Upper lobe of left lung (tissue), 6 donors: ENCODE measurements at places on chromosomes 2 and 18. TPM values are rescaled to one million over a fixed set of nuclear protein-coding genes. Genes with fewer than 3 reads are reported as not detected.

DNA sequence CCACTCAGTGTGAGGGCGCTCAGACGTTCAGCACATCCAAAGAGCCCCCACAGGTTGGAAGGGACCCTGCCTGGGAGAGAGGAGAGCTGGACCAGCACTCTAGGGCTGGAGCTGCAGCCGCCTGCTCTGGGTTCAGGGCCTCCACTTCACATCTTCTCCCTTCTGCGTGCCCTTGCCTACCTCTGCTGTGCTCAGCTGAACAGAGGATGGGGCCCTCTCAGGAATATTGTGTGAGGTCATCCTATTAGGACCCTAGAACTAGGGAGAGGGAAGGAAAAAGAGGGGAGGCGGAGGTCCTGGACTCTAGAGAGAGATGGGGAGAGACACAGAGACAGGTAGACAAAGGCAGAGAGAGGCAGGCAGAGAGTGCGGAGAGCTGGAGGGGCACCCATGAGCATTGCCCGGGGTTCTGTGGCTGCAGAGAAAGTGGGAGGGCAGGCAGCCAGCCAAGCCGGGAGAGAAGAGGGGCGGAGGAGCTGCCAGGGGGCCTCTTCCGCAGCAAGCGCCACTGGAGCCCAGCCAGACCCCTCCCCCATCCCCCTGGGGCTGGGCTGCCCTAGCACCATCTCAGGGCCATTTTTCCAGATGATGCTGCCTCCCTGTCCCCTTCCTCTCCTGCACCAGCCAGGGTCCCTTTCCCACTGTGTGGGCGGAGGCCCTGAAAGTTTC, 8.3 kb upstream of the TNS1 start:
- peaks cover 20% of the 10 kb centered on the region for H3K4me1 ChIP-seq
- DNase-seq: no peak
- peak overlapping the region; percentile 52 for H3K4me3 ChIP-seq
- peaks cover 20% of the 10 kb centered on the region for H3K27me3 ChIP-seq

GRCh38 chr2:231684314-231685223, 23.8 kb upstream of the PTMA start:
- no peak overlapping the region for H3K27ac ChIP-seq
- H3K4me1 ChIP-seq: peaks cover 10% of the 10 kb centered on the region
- H3K27me3 ChIP-seq: no peaks in the 10 kb centered on the region

- H3K36me3 ChIP-seq: no peaks in the 10 kb centered on the region
- no peak overlapping the region for H3K27ac ChIP-seq
- H3K4me3 ChIP-seq: no peak overlapping the region
- H3K27me3 ChIP-seq: no peaks in the 10 kb centered on the region
Observed at GRCh38 chr2:195117011-195117410, 540.0 kb upstream of the SLC39A10 start.

DNA sequence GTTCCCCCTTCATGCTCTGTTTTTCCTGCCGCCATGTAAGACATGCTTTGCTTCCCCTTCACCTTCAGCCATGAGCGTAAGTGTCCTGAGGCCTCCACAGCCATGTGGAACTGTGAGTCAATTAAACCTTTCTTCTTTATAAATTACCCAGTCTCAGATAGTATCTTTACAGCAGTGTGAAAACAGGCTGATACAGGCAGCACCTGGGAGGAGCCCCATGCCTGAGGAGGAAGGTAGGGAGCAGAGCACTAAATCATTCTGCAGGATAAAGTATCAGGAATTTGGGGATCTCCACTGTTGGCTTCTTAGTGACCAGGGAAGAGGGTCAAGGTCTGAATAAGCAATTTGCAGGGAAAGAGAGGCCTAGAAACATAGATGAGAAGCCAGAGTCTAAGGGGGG, 78.0 kb downstream of the KCNF1 start:
- H3K4me3 ChIP-seq: no peak overlapping the region
- no peaks in the 10 kb centered on the region for H3K36me3 ChIP-seq
- H3K27ac ChIP-seq: no peak overlapping the region
- no peak for DNase-seq
- no peaks in the 10 kb centered on the region for H3K27me3 ChIP-seq
- H3K4me1 ChIP-seq: no peaks in the 10 kb centered on the region

Gene CACNB4
- total RNA-seq: 21.0 TPM
